ENCODE measurements at places on chromosomes 5 and 9.

DNA sequence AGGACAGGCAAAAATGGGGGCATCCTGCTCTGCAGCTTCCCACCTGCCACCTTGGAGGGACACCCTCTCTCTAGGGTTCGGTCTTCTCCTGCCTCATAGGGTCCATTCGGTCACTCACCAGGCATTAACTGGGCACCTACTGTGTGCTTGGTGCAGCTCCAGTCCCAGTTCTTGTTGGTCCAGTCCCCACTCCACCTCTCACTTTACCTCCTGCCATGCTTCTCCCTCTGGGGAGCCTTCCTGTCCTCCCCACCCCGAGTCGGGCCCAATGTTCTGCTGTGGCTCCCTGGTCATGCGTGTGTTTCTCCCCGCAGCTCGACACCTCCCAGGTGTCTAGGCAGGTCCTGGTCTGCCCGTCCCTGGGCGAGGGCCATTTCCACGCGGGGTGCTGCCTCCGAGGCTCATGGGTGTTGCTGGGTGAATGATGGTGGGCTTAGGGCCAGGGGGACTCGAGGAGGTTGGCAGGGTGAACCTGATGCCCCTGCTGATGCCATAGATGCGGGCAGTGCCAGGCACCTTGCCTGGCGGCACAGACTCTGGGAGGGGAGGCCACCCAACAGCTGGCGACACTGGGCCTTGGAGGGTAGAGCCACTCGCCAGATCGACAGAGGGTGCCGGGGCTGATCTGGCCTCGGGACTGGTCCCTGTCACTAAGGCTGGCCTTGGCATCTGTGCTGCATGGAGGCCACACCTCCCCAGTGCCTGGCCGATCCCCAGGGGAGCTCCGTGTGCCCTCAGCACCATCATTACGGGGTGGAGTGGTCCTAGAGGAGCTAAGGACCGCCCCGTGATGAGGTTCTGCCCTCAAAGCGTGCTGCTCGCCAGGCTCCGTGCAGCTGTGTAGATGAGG lies 66.0 kb upstream of the RNU6ATAC start:
- no peak for DNase-seq

GRCh38 chr9:108479989-108480652 lies 375.7 kb downstream of the ACTL7B start:
- no peak for DNase-seq

DNA sequence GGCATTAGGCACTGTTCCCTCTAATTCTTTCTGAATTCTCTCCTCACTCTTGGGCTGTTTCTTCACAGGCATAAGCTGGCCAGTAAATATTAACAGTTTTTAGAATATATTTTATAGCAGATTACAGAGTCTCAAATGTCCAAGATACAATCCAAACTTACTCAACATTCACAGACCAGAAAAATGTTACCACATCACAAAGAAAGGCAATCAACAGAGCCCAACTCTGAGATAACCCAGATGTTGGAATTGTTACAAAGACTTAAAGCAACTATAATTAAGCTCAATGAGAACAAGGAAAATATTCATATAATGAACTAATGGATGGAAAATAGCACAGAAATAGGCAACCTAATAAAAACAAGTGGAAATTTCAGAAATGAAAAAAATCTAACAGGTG lies 401.1 kb upstream of the RGMB start:
- DNase-seq, result no peak

GRCh38 chr9:136305804-136306203 lies 1.9 kb upstream of the CCDC187 start:
- DNase-seq, result no peak

- DNase-seq, result peak; percentile 69
Measured at GRCh38 chr9:100206899-100207298, 107.9 kb downstream of the INVS start.

- DNase-seq, result peak; percentile 18
Measured at GRCh38 chr9:98091735-98092612, 27.0 kb downstream of the TRIM14 start.

DNA sequence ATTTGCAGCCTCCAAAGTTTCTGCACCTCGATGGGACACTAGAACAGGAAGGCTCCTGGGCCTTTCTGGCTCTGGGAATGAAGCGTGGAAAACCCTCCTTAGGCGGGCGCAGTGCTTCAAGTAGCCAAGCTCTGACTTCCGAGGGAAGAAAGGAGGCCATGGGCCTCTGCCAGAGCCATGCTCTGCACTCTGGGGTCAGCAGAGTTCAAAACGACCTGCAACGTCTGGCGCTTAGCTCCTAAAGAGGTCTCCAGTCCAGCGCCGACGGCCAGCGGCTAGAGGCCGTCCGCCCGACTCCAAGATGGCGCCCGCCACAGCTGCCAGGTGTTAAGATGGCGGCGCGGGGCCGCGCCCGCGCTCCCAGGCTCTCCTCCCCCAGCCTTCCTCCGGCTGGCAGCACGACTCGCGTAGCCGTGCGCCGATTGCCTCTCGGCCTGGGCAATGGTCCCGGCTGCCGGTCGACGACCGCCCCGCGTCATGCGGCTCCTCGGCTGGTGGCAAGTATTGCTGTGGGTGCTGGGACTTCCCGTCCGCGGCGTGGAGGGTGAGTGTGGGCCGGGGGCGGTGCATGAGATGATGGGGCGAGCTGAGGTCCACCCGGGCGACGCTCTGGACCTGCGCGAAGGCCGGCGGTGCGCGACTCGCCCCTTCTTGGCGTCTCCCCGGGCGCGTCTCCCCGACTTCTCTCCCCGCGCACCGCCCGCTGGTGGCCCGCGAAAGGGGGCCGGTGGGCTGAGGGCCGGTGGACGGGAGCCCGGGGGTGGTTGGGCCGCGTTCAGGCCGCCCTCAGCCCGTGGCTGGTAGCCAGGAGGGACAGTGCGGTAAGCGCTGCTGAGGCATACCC lies at the start of gene TXNDC15:
TXNDC15 (plus strand) TSS at position 385 of the 844 bp plus-strand sequence; CDS start at position 442, 57 bp downstream.
- peak; percentile 84 for DNase-seq
